ENCODE measurements at places on chromosomes 7 and 10.

GRCh38 chr10:96706331-96706853 lies 13.9 kb downstream of the PIK3AP1 start:
- DNase-seq = no peak

- no peak for DNase-seq
Measured at GRCh38 chr10:59870152-59870551, 36.2 kb downstream of the CCDC6 start.

DNA sequence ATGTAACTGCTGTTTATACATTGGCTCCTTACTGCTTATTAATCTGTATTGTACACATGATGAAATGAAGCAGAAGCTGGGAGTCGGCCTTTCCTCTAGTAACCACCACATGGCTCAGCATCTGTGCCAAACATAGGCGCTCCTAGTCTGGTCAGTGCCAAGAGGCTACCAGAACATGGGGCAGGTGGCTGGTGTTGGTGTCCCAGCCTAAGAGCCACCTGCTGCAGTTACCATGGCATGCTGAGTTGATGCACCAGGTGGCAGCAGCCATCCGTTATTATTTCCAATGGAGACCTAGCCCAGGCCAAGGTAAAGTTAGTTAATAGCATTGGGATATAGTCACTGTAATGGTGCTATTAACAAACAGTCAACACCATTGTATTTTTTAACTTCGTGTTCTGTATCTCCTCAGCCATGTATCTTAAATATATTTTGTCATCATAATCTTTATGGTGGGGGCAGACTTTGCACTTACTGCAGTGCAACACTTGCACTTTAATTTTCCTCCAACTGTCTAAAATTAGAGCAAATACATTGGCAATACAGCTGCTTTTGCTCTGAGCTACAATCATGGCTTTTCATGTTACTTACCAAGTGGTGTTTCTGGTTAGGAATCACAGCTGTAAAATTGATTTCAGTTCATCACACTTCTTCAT lies 33.1 kb downstream of the HBP1 start:
- no peak for DNase-seq

DNA sequence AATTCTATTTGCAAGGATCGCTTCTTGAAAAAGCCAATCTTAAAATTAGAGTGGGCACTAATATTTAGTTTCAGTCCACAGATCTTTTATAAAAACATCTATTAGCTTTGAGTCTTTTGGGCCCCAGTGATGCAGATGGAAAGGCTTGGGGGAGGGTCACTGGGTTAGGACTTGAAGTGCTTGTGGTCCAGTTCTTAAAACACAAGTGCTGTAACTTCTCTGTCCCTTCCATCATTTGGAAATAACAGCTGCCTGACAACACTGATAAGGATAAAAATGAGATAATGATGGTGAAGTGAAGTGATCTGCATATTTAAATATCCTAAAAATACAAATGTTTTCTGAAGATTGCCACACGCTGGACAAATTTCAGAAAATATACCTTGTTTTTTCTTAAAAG lies 37.1 kb upstream of the ZRANB1 start:
- DNase-seq = no peak

DNA sequence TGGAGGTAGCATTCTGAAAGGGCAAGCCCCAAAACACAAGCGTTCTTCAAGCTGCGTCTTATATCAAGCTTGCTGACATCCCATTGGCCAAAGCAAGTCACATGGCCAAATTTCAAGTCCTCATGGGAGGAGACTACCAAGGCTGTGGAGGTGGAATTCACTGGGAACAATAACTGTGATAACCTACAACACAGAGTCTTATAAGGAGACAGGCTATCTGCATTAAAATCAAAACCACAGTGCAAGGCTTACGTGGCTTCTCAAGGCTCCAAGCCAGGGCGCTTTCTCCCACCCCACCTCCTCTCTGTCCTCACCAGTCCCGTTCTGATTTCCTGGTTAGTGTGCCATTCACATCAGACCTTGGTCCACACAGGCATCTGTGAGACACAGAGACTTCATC lies 39.4 kb downstream of the ADRB1 start:
- DNase-seq = no peak

- DNase-seq = peak; percentile 36
Measured at GRCh38 chr10:49080071-49080470, 35.3 kb downstream of the VSTM4 start.

DNA sequence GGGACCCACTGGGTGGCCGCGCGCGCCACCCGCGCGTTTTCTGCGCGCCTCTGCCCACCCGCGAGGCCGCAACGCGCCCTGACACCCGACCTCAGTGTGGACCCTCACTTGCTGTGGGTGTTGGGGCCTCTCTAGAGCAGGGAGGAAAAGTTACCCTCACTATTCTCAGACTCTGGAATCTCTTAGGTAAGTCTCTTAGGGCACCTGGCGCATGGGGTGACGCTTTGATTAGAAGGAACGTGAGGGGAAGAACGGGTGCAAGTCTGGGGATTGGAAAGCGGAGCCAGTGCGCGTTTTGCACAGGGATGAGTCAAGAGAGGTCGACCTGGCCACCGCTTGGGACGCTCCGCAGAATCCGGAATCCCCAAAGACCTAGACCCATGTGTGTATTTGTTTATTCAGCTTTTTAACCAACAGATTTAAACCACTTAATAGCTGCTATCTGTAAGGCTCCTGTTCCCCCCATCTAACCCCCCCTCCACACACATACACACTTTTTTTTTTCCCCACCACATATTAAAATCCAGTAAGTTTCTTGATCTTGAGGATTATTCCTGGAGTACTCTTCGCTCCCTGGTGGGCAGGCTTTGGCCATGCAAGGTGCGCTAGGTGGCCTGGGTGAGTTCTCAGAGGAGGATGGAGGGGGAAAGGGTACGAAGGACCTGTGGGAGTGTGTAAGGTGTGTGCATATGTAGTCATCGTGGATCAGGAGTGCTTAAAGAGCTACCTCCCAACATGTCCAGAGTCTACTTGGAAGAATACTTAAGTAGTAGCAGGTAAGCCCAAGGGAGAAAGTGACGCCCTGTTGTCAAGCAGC lies 169.1 kb upstream of the PPP1R3A start:
- DNase-seq = no peak

DNA sequence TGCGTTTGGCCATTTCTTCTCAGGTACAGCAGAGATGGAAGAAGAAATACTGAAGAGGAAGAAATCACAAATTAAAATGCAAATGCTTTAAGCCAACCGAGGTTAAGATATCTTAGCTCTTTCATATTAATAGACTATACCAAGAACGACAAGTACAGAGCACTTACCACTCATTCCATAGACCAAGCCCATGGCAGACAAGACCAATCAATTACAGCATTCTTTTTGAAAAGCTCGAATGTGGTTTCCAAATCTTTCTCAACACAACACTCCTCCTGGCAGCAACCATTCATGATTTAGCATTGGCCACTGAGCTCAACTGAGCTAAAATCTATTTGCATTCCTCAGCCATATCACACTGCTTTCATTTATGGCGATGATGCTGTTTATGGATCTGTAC lies 2.7 kb downstream of the ASAH2 start:
- no peak for DNase-seq

GRCh38 chr7:41247143-41247865 lies 455.6 kb downstream of the INHBA start:
- no peak for DNase-seq

DNA sequence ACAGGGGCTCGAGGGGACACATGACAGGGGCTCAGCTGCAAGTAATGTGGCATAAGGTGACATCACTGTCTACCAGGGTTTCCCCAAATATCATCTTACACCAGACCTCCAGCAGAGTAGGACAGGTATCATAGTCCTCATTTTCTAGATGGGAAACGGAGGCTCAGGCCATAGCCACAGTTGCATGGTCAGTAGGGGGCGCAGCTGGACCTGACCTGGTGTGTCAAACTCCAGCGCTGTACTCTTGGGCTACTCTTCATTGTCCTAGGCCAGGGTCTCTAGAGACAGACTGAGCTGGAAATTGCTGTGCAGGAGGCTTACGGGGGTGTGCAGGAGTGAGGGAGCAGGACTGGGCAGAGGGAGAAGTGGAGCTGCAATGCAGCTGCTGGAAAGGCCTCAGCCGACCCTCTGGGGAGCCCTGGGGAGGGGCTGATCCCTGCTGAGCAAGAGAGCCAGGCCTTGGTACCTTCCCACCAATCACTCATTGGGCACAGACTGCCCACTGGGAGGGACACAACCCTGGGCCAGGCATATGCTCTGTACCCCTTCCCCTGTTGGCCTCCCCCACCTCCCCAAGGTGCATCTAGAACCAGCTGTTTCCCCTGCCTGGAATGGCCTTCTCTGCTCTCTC lies 89.9 kb downstream of the CDH23 start:
- DNase-seq = no peak

DNA sequence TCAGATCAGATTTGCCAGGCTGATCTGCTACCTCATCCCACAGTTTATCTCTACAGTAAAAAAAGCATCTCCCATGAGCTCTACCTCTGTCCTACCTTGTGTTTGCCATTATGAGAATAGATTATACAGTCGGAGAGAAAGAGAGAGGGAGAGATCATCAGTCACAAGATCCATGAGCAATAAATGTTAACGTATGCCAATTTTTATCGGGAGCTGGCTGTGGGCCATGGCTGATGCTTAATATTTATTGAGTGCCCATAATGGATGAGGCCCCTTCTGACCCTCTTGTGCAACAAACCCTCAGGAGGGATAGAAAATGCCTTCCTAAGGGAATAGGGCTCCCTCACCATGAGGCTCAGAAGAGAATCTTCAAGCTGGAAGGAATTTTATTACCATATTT lies 52.8 kb downstream of the C10orf90 start:
- no peak for DNase-seq

GRCh38 chr7:97722386-97722785 lies 9.5 kb upstream of the TAC1 start:
- no peak for DNase-seq

- DNase-seq = no peak
Measured at GRCh38 chr10:23829556-23829955, 379.4 kb upstream of the KIAA1217 start.

- DNase-seq = no peak
Measured at GRCh38 chr7:76358011-76358480, 745 bp downstream of the YWHAG start.

DNA sequence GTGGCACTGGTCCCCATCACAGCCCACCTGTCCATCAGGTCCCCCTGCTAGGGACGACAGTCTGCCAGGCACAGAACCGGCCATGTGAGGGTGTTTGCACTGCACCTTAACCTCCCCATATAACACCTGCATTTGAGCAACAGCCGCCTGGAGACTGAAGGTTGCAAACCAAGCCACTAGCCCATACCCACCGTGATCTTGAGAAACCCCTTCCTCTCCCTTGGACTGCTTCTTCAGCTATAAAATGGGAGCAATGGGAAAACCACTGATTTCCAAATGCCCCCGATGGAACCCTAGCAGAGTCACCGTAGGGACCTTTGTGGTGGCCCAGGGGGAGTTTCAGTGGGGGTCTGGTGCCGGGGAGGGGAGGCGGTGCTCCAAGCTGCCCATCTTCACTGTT lies 120.1 kb downstream of the NPTX2 start:
- no peak for DNase-seq

- no peak for DNase-seq
Measured at GRCh38 chr10:372566-372965, 237.3 kb downstream of the ZMYND11 start.

GRCh38 chr7:35718047-35718446 lies 23.1 kb upstream of the HERPUD2 start:
- no peak for DNase-seq

DNA sequence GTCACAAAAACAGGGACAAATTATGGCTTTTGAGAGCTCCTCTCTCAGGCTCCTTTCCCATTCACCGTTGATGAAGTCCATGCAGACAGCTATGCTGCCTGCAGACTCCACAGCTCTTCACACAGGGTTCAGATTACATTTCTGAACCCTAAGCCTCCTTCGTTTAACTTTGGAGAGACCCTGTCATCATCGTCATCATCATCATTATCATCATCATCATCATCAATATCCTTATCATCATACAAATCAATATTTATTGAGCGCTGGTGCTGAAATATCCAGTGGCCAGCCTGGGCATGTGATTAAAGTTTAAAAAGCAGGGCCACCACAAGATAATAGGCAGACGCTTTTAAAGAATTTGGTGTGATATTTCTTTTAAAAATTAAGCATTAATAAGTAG lies 66.6 kb downstream of the FRMPD2 start:
- DNase-seq = no peak

DNA sequence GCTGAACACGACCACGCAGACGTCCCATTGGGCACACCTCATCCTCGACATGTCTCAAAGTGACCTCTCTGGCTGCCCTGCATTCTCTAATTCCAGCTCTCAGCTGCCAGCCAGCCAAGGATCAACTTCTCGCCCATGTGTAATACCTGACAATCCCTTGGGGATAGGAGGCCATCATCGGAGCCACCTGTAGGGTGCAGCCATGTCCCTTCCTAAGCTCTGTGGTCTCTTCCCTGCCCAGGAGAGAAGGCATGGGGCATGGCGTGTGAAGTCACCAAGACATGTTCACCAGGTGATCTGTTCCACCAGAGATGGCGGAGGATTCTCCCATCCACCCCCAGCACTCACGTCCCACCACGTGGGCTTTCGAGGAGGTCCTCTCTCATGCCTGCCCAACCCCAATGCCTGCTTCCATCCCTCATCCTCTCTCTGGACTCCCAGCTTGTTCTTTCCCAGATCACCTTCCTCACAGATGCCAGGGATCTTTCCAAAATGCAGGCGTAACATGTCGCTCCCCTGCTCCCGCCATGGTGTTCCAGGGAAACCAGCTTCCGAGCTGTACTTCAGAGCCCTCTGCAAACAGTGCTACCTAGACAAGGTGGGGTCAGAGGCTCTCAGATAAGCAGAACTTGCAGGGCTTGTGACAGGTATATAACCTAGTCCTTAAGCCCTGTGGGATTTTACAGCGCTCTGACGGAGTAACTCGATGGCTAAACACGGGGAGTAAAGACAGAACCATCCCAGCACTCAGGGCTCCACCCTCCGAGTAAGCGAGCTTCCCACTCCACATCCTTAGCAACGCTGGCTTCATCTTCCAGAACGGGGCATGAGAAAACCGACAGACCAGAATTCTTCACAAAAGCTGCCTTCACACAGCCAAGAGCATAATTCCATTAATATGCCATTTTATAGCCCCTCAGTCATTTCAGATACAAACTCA lies 41.1 kb downstream of the BRI3 start:
- no peak for DNase-seq

DNA sequence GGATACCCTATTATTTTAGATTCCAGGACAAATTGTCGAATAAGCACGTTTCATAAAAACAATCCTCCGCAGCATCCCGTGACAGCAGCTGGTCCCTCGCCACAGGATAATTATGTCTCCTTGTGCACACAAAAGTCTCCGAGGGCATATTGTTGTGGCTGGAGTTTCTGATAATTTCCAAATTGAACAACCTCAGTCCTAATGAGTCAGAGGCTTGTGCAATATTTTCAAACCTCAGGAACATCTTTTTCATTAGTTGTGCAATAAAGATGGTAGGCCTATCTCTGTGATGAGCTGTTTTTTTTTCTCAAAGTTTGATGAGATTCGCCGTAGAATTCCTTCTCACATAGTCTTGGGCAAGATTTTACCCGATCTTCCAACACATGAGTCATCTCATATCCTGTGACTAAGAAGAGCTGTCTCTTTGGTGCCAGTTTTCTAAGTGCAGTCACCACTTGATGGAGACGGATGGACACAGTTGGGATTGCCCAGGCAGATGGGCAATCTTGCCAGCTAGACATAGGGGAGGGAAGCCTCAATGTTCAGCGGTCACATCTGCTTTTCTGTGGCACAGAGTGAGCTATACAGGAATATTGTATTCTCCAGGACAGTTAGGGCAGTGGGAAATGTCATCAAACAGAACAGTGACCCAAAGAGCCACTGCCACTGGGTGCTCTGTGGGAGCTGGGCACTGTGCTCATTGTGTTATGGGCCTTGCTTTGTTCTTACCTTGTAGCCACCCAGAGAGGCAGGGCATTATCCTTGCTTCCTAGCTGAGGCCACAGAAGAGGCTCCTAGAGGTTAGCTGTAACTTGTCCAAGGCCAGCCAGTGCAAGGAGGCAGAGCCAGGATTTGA lies 7.8 kb downstream of the HTRA1 start:
- DNase-seq = peak; percentile 98
